ENCODE measurements at places on chromosomes 13 and 19.
A peak's percentile ranks its signal among the peaks of the same experiment; 100 is the strongest.

DNA sequence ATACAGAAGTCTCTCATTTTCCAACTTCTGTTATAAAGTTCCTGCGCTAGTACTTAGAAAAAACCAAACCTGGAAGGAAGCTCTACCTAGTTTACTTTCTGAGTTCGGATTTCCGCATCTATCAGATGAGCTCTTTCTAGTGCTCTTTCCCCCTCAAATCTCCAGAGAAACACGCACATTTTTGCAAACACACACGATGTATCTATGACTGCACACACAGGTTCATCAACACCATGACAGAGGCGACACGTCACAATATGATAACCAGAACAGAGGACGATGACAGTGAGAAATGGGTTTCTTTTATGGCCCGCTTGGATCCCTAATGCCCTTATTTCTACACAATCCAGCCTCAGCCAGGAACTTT, 629 bp upstream of the LRRC63 start:
- DNase-seq: peak; percentile 18

GRCh38 chr19:10517760-10518443, 655 bp upstream of the S1PR5 start:
- DNase-seq: no peak

DNA sequence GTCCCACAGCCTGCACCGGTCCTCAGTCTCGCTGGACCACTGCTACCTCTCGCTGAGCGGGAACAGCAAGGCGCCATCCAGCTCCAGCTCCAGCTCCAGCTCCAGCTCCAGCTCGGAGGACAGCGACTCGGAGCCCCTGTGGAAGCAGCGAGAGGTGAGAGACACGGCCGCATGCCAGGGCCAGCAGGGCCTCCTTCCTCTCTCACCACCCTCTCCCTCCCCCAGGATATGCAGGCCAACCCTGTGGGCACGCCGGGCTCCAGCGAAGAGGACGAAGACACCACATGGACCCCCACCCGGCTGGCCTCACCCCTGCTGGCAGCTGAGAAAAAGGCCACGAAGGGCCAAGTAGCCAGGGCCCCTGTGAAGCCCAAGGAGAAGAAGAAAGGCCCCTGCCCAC, 7.3 kb downstream of the SIX5 start:
- no peak for DNase-seq

GRCh38 chr19:50703915-50704796, 15.4 kb downstream of the SHANK1 start:
- no peak for DNase-seq

GRCh38 chr19:23384858-23385257, 10.4 kb downstream of the ZNF91 start:
- no peak for DNase-seq

DNA sequence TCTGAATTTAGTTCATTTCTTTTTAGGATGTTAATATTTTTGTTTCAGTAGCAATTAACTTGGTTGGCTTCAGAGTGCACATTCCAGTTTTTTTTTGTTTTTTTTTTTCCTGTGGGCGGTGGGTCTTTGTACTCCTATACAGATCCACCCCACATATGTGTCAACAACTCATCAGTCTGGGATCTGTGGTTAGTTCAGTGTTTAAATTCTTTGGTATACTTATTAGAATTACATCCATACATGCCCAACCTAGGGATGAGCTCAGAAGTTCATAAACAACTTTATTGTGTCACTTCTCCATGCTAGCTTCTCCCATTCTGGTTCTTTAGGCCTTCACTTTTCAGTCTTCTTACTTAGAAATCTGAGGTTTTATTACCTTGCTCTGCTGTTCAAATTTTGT, 50.9 kb downstream of the PCCA start:
- DNase-seq: no peak

- no peak for DNase-seq
Measured at GRCh38 chr13:113633485-113633873, 24.5 kb downstream of the ATP4B start.

- no peak for DNase-seq
Measured at GRCh38 chr13:49812812-49813211, 20.3 kb upstream of the KPNA3 start.

DNA sequence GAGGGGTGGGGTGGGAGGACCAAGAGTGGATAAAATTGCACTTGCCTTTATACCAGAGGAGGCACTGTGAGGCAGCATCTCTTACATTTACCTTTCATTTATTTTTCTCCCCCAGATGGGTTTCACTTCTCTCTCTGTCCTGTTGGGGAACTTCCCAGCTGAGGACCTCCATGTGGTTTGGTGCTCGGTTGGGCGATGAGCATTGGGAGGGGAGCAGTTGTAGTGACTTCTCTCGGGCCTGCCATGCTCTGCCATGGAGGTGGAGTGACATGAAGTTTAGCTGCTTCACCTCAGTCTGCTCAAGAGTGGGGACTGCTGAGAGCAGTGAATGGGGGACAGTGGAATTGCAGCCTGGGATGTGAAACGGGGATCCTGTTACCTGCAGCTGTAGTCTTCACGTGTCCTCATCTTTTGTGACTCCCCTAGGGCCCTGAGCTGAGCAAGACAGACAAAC, 23.1 kb upstream of the CXCL17 start:
- DNase-seq: no peak

- DNase-seq: no peak
Measured at GRCh38 chr19:3048190-3048533, 14.1 kb downstream of the TLE5 start.

DNA sequence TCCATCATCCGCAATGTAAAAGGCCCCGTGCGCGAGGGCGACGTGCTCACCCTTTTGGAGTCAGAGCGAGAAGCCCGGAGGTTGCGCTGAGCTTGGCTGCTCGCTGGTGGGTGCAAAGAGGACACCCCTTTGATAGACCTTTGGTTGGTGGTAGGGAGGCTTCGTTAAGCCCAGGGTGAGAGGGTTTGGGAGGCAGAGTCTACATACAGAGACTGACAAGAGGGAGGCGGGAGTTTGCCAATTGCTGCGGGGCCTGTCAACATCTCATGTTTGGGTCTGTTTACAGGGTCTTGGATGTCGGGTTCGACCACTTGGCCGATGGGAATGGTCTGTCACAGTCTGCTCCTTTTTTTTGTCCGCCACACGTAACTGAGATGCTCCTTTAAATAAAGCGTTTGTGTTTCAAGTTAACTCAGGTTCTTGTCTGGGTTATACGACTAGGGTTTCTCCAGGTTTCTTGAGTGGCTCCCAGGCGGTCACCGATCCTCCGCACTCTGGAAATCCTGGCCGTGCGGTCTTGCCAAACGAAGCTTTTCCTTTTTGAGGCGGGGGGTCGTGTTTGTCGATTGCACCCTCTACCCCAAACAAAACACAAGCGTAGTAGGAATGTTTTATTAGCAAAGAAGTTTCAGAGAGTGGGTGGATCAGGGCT, 816 bp downstream of the RPS28 start:
- DNase-seq: no peak

DNA sequence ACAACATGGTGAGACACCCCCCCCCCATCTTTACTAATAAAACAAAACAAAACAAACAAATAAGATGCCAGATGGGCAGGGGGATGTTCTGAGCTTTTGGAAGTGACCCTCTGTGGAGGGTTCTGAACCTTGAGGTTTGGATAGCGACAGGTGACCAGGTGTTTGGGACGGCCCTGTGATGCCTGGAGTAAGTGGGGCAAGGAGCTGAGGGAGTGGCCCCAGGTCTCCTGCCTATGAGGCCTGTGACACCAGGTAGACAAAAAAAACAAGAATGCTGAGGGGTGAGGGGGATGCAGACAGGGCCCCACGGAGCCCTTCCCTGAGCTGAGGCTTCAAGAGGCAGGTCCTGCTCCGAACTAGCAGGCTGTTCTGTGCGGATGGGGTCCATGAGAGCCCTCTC, 9.2 kb downstream of the ADGRE2 start:
- no peak for DNase-seq

DNA sequence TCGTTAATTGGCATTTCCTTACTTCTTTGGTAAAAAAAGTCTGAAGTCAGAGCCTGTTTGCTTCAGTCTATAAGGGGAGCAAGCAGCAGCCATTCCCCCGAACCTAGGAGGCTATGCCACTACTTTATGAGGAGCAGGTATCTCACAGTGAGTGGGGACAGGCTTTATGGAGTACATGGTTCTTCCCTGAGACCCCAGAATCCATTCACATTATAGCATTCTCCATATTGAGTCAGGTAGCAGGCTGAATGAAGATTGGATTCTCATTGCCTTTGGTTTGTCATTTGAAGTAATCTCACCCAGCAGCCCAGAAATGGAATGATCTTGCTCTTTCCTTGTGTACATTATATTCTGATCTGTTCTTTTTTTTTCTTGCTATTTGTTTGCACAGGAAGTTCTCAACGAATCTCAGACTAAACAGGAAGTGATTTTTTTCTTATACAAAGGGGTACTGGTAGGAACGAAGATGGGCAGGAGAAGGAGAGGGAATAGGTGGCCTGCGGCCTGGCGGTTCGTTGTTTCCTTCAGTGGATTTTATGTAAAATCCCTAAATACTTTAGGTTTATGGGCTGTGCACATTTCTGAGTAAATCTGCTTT, 74.4 kb downstream of the ARHGAP35 start:
- no peak for DNase-seq

- DNase-seq: no peak
Measured at GRCh38 chr13:21986602-21987001, 315.7 kb downstream of the FGF9 start.

DNA sequence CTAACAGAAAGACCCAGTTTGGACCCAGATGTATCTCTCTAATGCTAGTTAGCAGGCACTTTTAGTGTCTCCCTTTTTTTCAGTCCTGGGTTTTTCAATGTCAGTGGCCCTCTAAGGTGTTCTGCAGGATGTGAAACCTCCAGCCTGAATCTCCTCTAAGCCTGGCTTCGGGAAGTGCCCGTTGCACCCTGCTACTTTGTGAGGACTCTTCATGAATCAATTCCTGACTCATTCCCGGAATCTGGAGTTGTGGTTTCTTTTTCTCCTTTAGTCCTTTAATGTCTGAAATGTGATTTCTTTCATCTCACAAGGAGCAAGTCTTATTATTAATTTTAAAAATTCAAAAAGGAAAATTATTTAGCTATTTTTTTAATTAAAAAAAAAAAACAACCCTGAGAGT, 116.0 kb downstream of the ZNF536 start:
- no peak for DNase-seq

DNA sequence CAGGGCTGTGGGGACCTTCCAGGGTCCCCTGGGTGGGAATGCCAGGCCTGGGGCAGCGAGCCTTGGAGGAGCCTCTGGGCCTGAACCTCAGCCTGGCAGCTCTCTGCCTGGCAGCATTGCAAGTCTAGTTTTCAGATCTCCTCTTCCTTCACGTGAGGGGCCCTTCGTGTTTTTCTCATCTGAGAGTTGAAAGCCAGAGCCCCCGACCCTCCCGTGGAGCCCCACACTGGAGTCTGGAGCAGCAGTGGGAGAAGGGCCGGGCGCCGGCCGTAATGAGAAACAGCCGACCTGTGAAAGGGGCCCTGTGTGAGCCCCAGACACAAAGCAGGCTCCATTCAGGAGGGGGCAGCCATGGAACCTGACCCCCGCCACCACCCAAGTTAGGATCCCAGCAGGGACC, 19.3 kb downstream of the TMED1 start:
- DNase-seq: no peak

DNA sequence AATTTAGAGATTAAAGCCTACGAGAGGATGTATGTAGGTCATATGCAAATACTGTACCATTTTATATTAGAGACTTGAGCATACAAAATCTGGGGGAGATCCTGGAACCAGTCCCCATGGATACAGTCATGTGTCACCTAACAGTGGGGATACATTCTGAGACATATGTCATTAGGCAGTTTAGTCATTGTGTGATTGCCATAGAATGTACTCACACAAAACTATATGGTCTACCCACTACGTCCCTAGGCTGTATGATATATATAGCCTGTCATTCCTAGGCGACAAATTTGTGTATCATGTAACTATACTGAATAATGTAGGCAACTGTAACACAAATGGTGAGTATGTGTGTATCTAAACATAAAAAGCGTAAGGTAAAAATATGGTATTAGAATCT, 62.8 kb downstream of the WDFY2 start:
- DNase-seq: no peak

GRCh38 chr13:44474122-44474910, 100.7 kb downstream of the SERP2 start:
- no peak for DNase-seq

DNA sequence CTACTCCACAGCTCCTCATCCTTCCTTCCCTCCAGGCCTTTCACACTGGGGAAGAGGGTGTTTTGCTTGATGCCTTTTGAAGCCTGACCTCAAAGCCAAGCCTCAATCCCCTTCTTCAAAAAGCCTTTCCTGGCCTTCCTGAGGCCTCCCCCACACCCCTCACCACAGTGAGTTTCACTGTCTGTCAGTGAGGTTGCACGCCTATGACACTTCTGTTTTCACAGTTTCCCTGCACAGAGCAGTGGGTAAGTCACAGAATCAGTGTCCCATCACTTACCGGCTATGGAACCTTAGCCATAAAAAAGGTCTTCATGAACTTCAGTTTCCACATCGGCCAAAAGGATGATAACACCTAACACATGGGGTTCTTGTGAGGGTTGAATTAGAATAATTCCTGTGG, 371.4 kb downstream of the UQCRFS1 start:
- no peak for DNase-seq

GRCh38 chr13:95793781-95794180, 116.8 kb downstream of the DNAJC3 start:
- no peak for DNase-seq

GRCh38 chr13:75620020-75620419, 16.1 kb upstream of the LMO7 start:
- no peak for DNase-seq

DNA sequence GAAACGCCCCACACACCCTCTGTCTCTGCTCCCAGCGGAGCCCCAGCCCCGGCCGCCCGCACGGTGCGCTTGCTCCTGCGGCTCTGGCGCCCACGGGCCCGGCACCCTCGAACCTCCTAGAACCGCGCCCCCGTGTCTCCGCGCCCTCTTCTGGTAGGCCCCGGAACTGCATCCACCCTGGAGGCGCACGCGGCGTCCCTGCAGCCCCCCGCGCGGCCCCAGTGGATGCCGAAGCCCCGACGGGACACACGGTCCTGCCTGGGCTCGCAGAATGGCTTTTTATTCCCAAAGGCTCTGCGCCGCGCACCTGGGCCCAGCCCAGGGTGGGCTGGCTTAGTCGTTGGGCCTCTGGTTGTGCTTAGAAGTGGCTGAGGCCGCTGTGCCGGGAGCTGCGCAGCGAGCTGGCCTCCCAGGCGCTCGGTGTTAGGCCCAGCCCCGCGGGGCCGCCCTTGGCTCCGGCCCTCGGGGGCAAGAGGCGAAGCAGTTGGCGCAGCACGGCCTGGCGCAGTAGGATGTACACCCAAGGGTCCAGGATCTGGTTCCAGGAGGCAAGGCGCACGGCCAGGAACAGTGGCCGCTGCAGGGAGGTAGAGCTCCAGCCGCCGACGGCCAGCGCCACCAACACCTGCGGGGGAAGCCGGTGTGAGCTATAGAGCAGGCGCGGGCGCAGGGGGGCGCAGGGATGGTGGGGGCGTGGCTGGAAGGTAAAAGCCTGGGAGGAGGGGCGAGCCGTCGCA, 2.8 kb downstream of the PTGER1 start:
- DNase-seq: peak; percentile 88

DNA sequence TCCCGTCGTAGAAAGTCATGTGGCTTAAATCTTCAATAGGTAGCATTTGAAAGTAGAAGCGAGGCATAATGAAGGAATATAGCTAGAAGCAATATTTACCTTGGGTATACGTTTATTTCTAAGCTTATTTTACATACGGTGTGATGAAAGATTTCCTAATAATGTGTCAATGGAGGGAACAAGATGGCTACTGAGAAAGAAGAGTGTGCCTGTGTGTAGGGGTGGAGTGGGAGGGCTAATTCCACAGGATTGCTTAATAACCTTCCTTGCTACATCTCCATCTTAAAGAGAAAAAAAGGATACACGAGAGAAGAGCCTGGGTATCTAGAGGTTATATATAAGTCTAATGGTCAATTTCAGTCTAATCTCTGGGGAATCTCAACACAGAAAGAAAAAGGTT, 2.0 kb downstream of the SPART start:
- no peak for DNase-seq

GRCh38 chr13:42276683-42277082, 4.7 kb downstream of the AKAP11 start:
- DNase-seq: no peak

All from activated naive CD4-positive, alpha-beta T cell treated with Interleukin-2 at 50 U/mL for 16 hours (primary cell).